ENCODE measurements at places on chromosomes 13 and 19. TPM values are rescaled to one million over a fixed set of nuclear protein-coding genes. Genes with fewer than 3 reads are reported as not detected.

- DNase-seq: no peak
Measured at GRCh38 chr19:6667114-6667627, 2.8 kb downstream of the TNFSF14 start.

PPM1N gene
- not detected for total RNA-seq

SYCN gene
- total RNA-seq: not detected

DNA sequence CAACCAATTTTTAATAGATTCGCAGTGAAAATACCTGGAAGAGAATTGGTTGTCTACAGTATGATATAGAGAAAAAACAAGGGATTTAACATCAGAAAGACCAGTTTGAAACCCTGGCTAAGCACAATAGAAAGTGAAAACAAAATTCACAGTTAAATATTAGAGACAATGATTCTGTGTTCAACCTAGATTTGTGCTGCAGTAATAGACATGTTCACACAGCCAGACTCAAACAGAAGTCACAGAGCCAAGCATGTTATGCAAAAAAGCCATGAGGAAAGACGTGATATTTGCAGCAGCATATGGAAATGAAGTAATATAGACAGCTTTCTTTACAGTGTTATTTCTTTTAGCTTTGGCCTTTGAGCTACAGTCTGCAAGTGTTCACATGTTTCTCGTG, 48.1 kb downstream of the SCEL start:
- no peak for DNase-seq

- no peak for DNase-seq
Measured at GRCh38 chr19:7970716-7971448, 27.4 kb upstream of the TIMM44 start.

DNA sequence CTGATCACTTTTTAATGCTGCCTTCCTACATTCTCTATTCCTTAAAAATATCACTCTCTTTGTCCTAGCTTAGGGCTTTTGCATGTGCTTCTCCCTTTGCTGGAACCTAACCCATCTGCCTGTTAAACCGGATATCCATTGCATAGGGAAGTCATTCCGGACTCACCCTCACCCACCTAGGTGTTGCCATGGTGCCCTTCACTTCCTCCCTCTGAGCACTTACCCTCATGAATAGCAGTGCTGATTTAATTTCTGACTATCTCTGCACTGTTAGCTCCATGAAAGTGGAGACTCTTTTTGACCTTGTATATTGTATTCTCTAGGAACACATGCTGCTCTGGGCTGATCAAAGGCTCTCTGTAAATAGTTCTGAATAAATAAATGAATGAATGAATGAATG, 401.9 kb downstream of the PCDH20 start:
- DNase-seq: no peak

CALR gene
- 398 TPM for total RNA-seq

DNA sequence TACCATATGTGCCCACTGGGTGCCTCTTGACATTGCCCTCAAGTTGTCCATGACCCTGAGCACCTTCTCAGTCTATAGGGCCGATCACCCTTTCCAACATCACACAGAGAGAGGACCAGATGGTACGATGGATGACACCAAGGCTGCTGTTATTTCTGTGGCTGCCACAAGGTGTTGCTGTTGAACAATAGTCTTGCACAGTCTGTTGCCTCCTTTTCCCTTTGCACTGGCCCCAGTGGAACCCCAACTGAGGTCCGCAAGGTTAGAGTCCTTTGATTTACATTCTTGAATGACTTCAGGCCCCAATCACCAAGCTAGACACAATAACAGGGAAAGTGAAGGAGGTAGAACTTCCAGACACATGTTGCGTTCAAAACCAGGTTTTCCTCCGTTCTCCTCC, 52.0 kb downstream of the TINCR start:
- no peak for DNase-seq

GRCh38 chr19:4161415-4162077, 8.1 kb downstream of the CREB3L3 start:
- no peak for DNase-seq

GRCh38 chr19:40210889-40211288, 7.3 kb downstream of the TTC9B start:
- no peak for DNase-seq

Measured in uterus (tissue), 4 donors.